Endothelial cell of coronary artery (primary cell): ENCODE measurements at places on chromosomes 12 and 14. TPM values are rescaled to one million over a fixed set of nuclear protein-coding genes. Genes with fewer than 3 reads are reported as not detected.

BICDL1 gene
- total RNA-seq: not detected in 2 replicates

CELA1 gene
- not detected in 2 replicates for total RNA-seq

CLEC2A gene
- not detected in 2 replicates for total RNA-seq

TAS2R20 gene
- total RNA-seq: 1.9 and 4.1 TPM in 2 replicates

CDK17 gene
- 186 and 207 TPM in 2 replicates for total RNA-seq

ITGB7 gene
- total RNA-seq: 0.18 and 0.38 TPM in 2 replicates

MYF6 gene
- not detected in 2 replicates for total RNA-seq

MIP gene
- total RNA-seq: not detected in 2 replicates

SLC2A3 gene
- total RNA-seq: 26.7 and 54.7 TPM in 2 replicates
